NCI-H2029 (cell line): ENCODE measurements at places on chromosomes 7 and 10.

DNA sequence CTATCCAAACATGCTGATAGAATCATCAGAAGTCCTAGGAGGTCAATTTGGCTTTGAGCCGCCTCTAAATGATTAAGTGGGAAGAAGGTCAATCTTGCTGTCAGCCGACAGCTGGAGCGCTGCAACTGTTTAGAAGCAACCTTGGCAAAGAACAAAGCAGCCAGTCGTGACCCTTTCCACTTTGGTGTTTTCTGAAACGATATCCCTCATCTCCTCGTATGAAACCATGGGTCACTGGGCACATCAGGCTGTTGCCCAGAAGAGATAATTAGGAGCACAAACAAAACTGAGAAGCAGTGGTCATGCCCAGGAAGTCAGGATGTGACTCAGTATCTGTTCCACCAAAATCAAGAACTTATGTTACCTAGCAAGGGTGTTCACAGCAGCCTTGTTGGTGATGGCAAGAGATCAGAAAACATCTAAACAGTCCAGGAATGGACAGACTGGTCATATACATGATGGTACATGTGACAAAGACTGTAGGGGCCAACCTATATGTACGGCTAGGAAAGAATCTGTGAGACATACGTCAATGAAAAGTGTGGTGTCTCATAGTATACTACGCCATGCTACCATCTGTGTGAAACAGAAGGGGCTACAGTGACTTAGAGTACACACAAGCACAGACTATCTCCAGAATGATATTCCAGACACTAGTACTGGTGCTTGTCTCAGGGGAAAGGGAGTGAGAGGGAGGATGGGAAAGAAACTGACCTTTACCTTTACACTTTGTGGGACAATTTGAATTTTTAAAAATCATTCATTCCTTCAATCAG, 22.4 kb downstream of the STN1 start:
- DNase-seq = no peak

- DNase-seq = no peak
These were observed 8.8 kb downstream of the RCC1L start for GRCh38 chr7:75064801-75065200.

GRCh38 chr7:92782236-92782635, 54.1 kb downstream of the CDK6 start:
- DNase-seq = no peak

- no peak for DNase-seq
These were observed 1101.1 kb downstream of the SORCS3 start for GRCh38 chr10:105742184-105742583.

DNA sequence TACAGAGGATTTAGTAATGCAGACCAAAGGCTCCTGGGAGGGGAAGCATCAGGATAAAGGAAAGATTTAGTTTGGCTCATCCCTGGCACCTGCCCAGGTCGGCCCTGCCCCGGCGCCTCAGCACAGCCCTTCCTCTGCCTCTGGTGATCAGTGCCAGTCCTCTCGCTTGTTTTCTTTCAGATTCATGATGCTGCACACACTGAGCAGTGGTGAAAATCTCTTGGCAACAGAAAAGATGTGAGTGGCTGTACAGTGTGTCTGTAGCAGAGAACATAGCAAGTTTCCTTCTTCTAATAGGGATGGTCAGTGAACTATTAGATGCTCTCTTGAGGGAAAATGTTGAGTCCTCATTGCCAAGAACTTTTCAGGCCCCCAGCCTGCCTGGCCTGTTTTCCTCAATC, 994.1 kb downstream of the KCNMA1 start:
- no peak for DNase-seq
